ENCODE measurements at places on chromosomes 7 and 10. TPM values are rescaled to one million over a fixed set of nuclear protein-coding genes. Genes with fewer than 3 reads are reported as not detected.

DNA sequence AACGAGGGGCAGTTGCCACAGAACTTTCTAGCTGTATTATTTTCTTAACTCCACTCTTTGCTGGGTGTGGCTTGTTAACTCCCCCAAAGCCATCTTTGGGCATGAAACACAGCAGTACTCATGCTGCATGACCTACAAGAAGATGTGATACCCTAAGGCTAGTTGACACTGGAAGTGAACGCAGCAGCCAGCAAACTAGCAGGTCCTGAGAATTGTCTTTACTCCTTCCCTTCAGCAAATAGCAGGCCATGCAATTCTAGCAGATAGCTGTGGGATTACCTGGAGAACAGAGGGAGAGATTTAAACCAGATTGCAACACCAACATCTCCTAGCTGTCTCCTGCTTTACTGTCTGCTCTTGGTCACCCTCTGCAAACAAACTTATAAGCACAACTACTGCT is 688.0 kb upstream of the ZWINT start:
- DNase-seq: no peak
- no peak overlapping the region for H3K27ac ChIP-seq
- no peak overlapping the region for H3K4me3 ChIP-seq
- no peaks in the 10 kb centered on the region for H3K36me3 ChIP-seq

GRCh38 chr7:17326378-17326777 is 27.9 kb downstream of the AHR start:
- no peaks in the 10 kb centered on the region for H3K27me3 ChIP-seq
- no peak overlapping the region for H3K27ac ChIP-seq
- DNase-seq: no peak
- H3K4me1 ChIP-seq: no peaks in the 10 kb centered on the region
- no peak overlapping the region for H3K4me3 ChIP-seq

- no peak overlapping the region for H3K4me3 ChIP-seq
- H3K27ac ChIP-seq: no peak overlapping the region
- H3K36me3 ChIP-seq: no peaks in the 10 kb centered on the region
- H3K4me1 ChIP-seq: no peaks in the 10 kb centered on the region
- DNase-seq: no peak
Observed at GRCh38 chr10:6763423-6763822, 183.3 kb upstream of the PRKCQ start.

- H3K27me3 ChIP-seq: no peaks in the 10 kb centered on the region
- no peak for DNase-seq
- H3K4me1 ChIP-seq: no peaks in the 10 kb centered on the region
- no peak overlapping the region for H3K27ac ChIP-seq
- no peak overlapping the region for H3K4me3 ChIP-seq
Observed at GRCh38 chr7:42125321-42125720, 111.7 kb downstream of the GLI3 start.

Gene WEE2
- not detected for total RNA-seq

Measured in Panc1 (cell line).